ENCODE measurements at places on chromosomes 2 and 18. TPM values are rescaled to one million over a fixed set of nuclear protein-coding genes. Genes with fewer than 3 reads are reported as not detected.

RGPD8 gene
- total RNA-seq, result 0.88 TPM

IL1A gene
- total RNA-seq, result 37.0 TPM

RFX8 gene
- total RNA-seq, result 0.09 TPM

RNU2-63P gene
- not detected for total RNA-seq
